ENCODE measurements at places on chromosomes 2 and 18.

DNA sequence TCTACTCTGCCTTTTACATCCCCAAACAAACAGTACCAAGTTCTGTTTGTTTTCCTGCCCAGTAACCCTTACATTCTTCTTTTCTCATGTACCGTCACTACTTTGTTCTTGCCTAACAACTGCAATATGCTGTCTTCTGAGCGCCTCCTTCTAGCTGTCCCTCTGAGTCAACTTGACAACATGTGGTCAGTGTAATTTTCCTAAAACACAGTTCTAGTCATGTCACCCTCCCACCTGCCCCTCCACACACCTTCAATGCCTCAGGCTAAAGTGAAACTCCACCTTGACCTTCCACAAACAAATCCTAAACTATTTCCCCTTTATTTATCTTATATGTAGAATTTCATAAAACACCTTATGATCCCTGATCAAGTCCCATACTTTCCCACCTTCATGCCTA, 124.6 kb upstream of the CD302 start:
- no peak for DNase-seq

- no peak for DNase-seq
These were observed 142.0 kb downstream of the COL6A3 start for GRCh38 chr2:237271698-237272652.

GRCh38 chr2:63049970-63050333, 678 bp upstream of the OTX1 start:
- DNase-seq, result peak; percentile 38

GRCh38 chr2:42907835-42908234, 115.5 kb upstream of the HAAO start:
- no peak for DNase-seq

DNA sequence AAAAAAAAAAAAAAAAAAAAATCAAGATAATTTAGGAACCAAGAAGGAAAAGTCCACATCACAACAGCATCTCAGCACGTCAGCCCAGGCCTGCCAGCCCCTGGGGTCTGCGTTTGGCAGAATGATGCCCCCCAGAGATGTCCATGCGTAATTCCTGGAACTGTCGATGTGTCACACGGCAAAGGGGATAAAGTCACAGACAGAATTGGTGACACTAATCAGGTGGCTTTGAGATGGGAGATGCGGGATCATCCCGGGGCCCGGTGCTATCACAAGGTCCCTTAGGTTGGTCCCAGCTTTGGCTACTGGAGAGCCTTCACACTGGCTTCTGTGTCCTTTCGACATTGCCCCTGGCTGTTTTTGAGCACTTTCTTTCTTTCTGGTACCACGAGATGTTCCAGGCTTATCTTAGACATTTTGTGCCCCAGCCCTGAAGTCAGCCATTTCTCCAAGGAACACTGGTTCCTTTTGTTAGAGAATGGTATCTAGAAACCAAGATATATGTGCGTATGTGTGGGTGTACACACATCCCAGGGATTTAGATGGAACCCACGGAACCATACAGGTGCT, 20.7 kb downstream of the RAMP1 start:
- DNase-seq, result no peak

DNA sequence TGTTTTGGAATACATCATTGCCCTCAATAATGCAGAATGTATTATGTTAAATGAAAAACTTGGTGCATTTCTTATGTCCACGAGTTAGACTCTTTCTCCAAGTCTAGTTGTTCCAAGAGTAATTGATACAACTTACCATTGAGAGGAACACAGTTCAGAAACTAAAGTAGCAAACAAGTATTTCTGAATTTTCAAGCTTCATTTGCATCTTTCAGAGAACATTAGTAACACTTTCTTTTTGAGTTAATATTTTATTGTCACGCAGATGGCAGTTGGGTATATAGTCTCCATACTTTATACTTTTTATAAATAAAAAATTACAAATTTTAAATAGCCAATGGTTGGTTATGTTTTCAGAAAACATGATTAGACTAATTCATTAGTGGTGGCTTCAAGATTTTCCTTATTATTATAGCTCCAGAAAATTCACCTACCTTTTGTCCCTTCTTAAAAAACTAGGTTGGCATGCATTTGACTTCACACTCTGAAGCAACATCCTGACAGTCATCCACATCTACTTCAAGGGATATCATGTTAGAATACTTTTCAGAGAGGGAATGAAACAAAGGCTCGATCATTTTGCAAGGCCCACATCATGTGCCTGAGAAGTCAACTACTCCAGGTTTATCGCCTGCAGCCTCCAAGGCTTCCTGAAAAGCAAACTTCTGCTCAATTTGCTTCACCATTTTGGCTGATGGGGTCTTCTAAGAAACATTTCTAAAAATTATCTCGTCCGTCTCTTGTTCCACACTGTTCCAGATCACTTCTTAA, 29.9 kb downstream of the LYPD6B start:
- DNase-seq, result no peak

DNA sequence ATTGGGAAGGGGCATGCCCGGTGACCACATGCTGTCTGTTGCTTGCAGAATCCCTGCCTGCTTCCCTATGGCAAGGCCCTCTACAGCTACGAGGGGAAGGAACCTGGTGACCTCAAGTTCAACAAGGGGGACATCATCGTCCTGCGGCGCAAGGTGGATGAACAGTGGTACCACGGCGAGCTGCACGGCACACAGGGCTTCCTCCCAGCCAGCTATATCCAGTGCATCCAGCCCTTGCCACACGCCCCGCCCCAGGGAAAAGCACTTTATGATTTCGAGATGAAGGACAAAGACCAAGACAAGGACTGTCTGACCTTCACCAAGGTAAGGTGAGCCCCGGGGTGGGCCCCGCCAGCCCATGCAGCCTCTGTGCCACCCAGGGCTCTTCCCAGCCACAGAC, 218.6 kb downstream of the SH3RF3 start:
- DNase-seq, result no peak

GRCh38 chr2:200369886-200370285, 63.4 kb downstream of the SPATS2L start:
- no peak for DNase-seq

DNA sequence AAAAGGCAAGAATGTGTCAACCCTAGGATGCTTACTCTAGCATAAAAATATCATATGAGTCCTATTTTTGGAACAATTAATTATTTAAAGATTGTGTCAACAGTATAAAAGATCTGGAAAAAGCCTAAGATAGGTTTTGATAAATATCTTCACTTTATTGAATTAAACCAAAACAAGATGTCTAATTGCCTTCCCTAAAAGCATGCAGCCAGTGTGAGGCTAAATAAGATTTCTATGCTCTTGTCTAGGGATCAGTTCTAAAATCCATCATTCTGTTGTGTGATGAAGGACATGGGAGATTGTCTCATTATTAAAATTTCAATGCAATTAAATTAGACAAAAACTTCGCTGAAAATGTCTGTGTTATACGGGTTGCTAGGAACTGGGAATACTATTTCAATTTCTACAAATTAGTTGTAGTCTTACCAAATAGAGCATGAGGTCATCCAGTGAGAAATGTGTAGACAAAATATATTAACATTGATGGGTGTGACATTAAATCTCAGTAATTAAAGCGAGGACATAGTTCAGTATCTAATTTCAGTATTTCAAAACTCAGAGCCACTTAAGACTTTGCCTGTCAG, 535.6 kb upstream of the FSIP2 start:
- DNase-seq, result no peak

GRCh38 chr2:97967931-97968627, 27.7 kb downstream of the TMEM131 start:
- DNase-seq, result no peak

DNA sequence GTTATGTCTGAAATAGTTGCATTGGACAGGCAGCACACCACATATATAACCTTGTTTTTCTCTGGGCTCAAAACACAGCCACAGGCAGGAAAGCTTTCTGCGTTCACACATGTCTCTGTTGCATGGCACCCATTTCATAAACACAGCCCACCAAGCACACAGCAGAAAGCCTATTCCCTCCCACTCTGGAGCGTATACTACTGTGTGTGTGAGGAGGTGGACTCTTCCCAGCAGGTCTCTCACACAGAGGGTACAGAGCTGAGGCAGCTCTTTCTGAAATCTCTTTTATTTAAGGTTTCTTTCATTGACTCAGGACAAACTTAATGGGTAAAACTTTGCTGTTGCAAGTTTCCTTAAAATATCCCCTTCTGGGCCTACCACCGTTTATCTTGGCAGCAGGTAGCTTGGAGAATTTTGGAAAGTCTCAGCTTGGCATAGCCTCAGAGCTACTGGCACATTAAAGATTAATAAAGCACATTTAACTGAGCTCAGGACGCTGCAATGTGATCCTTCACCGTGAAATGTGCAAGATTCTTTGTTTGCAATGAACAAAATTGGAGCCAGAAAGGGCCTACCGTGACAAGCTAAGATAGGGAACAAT, 105.1 kb upstream of the NCKAP5 start:
- DNase-seq, result no peak

DNA sequence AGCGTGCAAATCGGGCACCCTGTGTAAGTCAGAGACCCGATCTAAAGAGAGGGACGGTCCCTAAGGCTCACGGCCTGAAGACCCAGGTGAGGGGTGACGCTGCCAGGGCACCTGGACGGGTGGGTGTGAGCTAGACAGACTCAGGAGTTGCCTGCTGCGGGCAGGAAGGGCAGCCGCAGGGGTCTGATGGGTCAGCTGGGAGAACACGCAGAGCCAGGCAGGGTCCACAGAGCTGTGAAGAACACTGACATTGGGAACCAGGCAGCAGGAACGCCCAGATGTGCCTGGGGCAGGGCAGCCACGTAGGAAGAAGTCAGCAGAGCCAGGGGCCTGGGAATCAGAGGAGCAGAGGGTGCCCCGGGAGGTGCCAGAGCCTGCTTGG, 25.9 kb downstream of the HDAC4 start:
- no peak for DNase-seq

DNA sequence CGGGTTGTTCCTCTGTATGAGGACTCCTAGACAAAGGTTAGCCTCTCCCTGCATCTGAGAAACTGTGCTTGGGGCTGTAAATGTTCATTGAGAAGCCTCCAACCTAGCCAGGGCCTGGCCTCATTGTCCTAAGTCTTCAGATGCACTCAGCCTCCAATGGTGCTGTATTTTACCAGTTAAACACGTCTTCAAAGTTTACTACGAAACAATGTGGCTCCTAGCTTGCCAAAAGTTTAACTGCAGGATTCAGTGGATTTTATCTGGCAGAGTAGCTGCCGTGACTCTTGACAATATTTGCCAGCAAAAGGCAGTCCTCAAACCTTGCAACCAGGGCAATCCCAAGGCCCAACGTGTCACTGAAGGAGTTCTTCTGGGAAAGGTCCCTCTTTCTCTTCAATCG, 1.1 kb downstream of the PID1 start:
- DNase-seq, result no peak

DNA sequence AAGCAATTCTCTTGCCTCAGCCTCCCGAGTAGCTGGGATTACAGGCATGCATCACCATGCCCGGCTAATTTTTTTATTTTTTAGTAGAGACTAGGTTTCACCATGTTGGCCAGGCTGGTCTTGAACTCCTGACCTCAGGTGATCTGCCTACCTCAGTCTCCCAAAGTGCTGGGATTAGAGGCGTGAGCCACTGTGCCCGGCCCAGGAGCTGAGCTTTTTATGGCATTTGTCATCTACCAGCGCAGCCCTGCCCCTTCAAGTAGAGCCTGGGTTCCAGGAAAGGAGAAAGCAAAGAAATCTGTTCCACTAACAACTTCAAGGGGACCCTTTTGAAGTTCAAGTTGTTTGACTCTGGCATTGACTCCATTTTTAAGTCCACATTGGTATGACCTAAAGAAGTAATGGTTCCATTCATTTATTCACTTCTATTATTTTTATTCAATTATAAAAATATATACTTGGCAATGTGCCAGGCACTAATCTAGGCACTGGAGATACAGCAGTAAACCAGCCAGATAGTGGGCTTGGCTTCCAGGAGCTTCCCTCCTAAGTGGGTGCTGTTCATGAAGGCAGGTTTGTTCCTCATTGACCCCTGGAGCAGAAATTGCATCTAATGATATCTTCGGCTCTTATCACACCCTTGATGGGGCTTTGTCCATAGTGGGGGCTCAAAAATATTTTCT, 8.0 kb upstream of the SFTPB start:
- no peak for DNase-seq

- DNase-seq, result no peak
These were observed 44.7 kb downstream of the ABCB11 start for GRCh38 chr2:168986398-168986943.

- DNase-seq, result no peak
These were observed 211.6 kb upstream of the SMAD7 start for GRCh38 chr18:49162226-49162864.
